ENCODE measurements at places on chromosomes 1 and 21.
A peak's percentile ranks its signal among the peaks of the same experiment; 100 is the strongest.

- DNase-seq: no peak
Observed at GRCh38 chr1:211613951-211614350, 35.0 kb upstream of the SLC30A1 start.

DNA sequence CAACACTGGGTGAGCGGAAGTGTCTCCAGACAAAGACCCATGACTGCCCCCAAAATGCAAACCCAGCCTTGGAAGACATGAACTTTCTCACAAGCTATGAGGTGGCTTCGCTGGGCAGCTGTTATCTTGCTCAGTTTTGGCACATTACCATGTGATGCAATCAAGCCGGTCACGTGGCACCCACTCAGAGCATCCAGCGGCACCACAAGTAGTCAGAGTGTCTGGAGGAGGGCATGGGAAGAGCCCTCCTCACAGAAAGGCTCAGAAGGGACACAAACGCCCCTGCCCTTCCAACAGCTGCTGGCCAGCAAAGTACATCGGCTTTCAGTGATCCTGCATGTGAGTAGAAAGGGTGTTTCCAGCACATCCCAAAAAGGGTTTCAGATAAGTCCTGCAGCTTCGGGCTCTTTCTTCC lies 145.5 kb upstream of the IRF2BP2 start:
- no peak for DNase-seq

GRCh38 chr1:242477944-242478343 lies 46.6 kb downstream of the PLD5 start:
- DNase-seq: peak; percentile 42

DNA sequence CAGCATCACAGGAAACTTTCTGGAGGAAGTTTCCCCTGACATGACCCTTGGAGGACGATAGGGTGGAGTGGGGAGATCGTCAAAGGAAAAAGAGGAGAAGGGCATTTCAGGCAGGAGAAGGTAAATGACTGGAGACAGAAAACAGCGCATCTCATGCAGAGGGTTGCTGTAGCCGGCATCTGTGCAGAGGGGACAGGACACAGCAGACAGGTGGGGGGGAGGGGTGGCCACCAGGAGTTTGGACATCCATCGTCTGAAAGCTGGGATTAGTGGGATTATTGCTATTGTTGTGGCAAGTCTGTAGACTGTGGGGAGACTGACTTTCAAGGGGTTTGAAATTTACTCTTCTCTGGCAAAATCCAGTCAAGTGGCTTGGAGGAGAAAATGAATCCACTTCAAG lies 463.9 kb downstream of the OMA1 start:
- no peak for DNase-seq

- DNase-seq: no peak
Observed at GRCh38 chr1:20426923-20427322, 59.1 kb downstream of the CAMK2N1 start.

DNA sequence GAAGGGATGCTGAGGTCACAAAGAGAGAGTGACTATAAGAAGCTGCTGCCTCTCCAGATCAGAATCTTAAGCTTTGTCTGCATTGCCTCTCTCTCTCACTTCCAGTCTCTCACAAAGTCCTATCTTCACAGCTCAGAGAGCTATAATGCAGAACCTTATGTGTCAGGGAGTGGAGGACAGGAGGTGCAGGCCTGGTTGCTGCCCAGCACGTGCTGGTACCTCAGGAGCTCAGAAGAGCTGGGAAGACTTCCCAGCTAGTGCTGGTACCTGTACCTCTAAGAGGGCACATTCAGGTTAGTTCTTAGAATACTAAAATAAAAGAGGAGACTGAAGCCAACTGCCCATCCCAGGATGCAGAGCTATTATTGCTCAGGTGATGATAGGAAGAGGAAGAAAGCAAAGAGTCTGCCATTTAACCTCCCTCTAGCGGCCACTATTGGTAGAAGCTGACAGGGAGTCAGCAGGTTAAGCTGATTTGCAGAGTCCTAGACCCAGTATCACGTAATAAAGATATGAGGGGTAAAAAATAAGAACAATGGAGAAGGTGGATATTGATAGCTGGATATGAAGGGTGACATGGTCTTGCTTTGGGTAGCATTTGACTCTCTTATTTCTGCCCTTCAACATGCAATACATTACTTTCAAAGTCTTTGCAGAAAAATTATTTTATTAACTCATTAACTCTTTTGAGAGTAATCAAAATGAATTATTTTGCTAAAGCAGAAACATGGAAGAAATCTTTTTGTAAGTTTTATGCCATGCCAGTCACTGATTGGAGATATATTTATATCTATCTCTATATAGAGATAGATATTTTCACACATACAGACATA lies 138.1 kb upstream of the HMCN1 start:
- DNase-seq: no peak

DNA sequence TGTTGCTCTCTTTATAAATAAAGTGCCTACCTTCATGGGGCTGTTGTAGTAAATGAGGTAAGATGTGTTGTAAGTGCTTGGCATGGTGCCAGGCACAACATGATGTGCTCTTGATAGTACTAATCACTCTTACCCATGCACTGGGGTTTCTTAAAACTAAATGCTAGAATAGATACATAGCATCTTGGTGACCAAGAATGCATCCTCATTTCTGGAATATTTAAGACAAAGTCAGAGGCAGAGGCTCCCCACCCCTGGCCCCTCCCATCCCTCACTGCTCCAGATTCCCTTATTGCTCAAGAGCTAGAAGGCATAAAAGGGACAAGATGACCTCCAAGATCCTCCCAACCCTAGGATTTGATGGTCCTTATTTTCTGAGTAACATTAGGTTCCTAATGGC lies 61.3 kb downstream of the GLUL start:
- no peak for DNase-seq

GRCh38 chr1:39462074-39462473 lies 29.4 kb upstream of the BMP8A start:
- no peak for DNase-seq

DNA sequence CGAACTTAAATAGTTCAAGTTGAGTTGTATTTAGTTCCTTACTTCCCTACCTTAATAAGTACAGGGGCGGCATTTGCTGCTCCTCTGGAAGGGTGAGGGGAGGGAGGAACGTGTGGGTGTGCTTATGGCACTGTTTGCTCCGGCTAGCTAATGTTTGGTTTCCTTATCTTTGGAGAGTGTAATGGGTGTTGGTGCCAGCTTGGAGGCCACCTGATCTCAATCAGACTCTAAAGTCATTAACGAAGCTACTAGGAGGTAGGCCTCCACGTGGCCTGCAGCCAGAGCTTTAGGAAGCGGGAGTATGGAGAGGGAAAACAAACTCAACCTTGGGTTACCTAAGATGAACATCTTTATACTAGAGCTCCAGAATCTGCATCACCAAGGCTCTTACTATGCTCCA lies 43.0 kb upstream of the RAP1A start:
- DNase-seq: no peak

GRCh38 chr1:102640872-102641271 lies 467.4 kb downstream of the COL11A1 start:
- DNase-seq: no peak

DNA sequence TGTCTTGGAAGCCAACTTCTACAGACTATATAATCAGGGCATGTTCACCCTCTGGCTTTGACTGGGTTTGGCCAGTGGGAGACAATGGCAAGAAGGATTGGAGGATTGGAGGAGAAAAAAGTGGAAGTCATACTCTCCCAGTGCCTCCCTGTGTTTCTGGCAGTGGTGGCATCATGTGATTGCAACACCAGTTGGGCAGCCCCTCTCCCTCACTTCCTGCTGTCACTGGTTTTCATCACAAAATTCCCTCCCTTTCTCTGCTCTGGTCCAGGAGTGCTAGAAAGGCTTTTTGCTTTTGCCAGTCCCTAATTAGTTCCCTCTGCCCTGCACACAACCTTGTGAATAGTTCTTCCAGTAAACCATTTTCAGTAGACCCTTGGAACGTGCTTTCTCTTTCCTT lies 3.7 kb upstream of the QSOX1 start:
- no peak for DNase-seq

DNA sequence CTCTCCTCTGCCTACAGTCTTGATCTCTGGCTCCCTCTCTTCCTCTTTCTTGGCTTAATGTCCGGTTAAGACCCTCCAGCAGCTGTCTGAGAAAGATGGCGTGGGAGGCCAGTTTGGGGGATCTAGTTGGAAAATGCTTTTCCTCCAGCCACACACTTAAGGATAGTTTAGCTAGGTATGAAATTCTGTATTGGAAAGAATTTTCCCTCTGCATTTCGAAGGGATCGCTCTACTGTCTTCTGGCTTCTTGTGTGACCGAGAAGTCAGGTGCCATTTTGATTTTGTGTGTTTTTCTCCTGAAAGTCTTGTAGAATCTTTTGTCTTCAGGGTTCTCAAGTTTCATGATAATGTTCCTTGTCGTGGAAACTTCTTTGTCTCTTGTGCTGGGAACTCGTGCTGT lies 28.0 kb downstream of the PRKCZ start:
- no peak for DNase-seq

GRCh38 chr1:183580281-183580682 lies 10.0 kb downstream of the NCF2 start:
- DNase-seq: no peak
